ENCODE measurements at places on chromosomes 2 and 18.

- DNase-seq: no peak
These were observed 278.6 kb downstream of the DSC3 start for GRCh38 chr18:30763902-30764350.

GRCh38 chr18:69397096-69397495, 3.6 kb upstream of the DOK6 start:
- no peak for DNase-seq

- no peak for DNase-seq
These were observed 6.6 kb upstream of the PCBP1 start for GRCh38 chr2:70080610-70081200.

DNA sequence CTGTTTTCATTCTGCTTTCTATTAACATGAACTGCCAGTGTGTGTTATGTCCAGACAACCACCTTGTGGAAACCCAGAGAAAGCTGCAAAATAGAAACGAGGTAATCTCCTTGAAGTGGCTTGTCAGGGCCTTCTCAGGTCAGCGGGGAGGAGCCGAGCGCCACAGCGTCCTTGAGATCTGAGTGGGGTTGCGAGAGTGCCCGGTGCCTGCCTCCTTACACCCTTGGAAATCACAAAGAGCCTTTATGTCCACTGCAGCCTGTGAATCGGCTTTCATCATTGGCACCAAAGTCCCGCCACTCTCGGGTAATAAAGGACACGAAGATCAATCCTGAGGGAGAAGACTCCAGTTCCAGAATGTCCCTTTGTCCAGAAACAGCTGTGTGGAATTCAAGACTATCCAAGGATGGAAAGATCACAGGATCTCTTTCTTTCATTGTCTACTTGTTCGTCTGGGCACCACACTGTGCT, 135.2 kb downstream of the HRH4 start:
- DNase-seq: no peak

GRCh38 chr18:39959839-39960238, 1995.2 kb upstream of the PIK3C3 start:
- DNase-seq: no peak

GRCh38 chr18:48106498-48106897, 176.0 kb upstream of the SMAD2 start:
- DNase-seq: no peak

GRCh38 chr2:149488706-149489440, 98.7 kb downstream of the MMADHC start:
- no peak for DNase-seq

DNA sequence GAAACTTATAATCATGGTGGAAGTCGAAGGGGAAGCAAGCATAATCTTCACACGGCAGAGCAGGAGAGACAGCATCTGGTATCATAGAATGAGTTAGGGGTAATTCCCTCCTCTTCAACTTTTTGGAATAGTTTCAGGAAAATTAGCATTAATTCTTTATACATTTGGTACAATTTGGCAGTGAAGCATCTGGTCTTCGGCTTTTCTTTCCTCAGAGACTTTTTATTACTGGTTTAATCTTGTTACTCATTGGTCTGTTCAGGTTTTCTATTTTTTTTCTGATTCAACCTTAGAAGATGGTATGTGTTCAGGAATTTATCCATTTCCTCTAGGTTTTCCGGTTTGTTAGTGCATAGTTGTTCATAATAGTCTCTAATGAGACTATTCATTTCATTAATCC, 39.7 kb upstream of the ABCA12 start:
- DNase-seq: no peak

GRCh38 chr18:23062011-23062410, 73.3 kb upstream of the CABLES1 start:
- no peak for DNase-seq

DNA sequence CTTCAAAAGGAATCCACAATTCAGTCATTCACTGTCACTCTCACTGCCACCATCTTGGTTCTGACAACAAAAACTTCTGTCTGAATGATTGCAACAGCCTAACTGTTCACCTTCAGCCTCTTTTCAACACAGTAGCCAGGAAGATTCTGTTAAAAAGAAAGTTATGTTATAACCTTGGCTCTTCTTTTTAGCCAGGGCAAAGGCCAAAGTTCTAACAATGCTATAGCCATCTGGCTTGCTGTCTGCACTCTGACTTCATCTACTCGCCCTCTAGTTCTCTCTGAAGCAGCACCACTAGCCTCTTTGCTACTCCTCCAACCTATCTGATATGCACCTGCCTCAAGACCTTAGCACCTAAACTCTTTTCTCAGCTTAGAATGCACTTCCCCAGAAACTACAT, 158.5 kb downstream of the ZNF385B start:
- DNase-seq: no peak

GRCh38 chr18:3455090-3455635, 5.2 kb downstream of the TGIF1 start:
- no peak for DNase-seq

DNA sequence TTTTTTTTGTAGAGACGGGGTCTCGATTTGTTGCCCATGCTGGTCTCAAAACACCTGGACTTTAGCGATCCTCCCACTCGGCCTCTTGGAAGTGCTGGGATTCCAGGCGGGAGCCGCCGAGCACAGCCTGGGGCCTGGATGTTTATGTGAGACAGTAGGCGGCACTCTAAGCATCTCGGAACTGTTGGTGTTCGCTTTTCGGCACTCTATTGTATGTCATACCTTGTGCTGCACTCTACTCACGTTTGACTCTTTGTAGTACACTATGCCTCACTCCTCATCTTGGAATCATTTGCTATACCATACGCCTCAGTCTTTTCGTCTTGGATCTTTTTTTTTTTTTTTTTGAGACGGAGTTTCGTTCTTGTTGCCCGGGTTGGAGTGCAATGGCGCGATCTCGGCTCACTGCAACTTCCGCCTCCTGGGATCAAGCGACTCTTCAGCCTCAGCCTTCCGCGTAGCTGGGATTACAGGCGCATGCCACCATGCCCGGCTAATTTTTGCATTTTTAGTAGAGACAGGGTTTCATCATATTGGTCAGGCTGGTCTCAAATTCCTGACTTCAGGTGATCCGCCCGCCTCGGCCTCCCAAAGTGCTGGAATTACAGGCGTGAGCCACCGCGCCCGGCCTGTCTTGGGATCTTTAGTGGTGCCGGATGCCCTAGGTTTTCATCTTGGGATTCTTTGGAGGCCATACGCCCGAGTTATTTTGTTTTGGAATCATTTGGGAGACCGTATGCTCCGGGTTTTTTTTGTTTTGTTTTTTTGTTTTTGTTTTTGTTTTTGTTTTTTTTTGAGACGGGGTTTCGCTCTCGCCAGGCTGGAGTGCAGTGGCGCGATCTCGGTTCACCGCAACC, 24.2 kb upstream of the ZDBF2 start:
- no peak for DNase-seq

DNA sequence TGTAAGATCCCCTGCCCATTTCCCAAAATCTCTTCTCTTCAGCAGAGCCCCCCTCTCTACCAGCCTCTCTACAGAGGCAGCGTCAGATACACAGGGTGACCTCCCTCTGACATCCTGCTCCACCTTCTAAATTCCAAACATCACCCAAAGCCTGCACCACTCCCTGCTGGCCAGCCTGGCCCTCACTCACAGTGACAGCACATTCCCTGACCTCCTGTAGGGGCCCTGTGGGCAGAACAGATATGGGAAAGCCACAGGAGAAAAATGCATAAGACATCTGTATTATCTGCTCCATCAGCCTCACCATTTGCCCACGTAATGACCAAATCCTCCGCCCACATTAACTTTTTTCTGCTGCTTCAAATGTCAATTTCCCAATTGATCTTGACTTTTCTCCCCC, 40.6 kb downstream of the TRABD2A start:
- DNase-seq: no peak

DNA sequence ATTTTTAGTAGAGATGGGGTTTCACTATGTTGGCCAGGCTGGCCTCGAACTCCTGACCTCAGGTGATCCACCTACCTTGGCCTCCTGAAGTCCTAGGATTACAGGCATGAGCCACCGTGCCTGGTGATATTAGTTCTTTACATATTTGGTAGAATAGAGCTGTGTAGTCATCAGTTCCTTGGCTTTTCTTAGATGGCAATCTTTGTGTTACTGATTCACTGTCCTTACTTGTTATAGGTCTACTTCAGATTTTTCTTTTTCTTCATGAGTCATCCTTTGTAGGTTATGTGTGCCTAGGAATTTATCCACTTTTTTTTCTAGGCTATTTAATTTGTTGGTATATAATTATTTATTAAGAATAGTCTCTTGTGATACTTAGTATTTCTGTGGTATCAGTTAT, 30.3 kb upstream of the ZSWIM2 start:
- DNase-seq: no peak

DNA sequence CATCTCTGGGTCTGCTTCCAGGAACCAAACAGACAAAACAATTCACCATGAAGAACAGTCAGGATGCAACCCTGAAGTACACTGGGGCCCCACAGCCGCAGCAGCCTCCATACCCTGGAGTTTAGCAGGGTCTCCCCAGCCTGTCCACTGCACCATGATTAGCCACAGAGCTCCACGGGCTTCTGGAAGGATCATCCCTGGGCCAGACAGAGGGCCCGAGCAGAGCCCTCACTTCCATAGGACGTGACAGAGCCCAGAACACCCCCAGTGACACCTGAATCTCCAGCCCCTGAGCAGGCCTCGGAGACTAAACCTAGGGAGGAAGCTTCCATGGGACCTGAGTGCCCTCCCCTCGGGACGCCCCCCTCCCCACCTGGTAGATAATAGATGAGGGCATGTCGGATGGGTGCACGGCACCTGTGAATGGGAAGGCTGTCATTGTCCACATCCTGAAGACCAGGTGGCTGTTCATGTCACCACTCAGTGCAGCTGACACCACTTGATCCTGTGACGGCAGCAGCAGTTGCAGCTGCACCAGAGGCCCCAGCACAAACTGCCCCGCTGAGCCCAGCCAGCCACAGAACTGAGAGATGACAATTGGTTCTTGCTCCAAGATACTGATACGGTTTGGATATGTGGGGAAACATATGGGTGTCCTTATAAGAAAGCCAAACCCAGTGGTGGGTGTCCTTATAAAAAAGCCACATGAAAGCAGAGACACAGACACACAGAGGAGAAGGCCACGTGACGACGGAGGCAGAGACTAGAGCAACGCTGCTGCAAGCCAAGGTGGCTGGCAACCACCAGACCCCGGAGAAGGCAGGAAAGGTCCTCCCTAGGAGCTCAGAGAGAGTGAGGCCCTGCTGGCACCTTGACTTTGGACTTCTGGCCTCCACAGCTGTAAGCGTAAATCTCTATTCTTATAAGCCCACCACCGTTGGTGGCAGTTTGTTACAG, 23.2 kb downstream of the KIF1A start:
- DNase-seq: no peak

DNA sequence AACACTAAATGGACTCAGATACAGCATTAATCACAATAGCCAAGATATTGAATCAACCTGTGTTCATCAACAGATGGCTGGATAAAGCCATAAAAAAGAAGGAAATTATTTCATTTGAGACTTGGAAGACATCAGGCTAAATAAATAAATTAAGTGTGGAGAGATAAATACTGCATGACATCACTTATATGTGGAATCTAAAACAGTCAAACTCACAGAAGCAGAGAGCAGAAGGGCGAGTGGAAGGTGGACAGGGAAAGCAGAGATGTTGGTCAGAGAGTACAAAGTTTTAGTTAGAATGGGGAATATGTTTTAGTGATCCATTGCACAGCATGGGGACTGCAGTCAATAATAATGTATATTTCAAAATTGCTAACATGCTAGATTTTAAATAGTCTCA, 207.2 kb downstream of the VAPA start:
- no peak for DNase-seq

- no peak for DNase-seq
These were observed 155.5 kb upstream of the CAVIN2 start for GRCh38 chr2:192002418-192002817.

DNA sequence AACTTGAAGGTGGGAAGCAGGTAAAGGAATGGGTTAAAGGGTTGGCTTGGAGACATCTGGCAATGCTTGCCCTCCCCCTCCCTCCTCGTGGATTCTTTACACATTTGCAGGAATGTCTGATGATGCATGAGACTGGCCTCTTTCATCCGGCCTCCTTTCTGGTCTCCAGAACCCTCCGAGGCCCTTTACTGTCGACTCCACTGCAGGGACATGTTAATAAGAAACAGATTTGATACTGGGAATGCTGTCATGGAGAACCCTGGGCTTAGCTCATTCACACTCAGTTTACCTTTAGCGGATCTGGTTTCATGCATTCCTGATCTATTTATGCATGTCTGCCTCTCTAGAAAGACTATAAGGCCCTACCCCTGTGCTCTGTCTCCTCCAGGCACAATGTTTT, 238.7 kb downstream of the TGIF1 start:
- DNase-seq: no peak

GRCh38 chr18:79305911-79306310, 89.8 kb upstream of the NFATC1 start:
- DNase-seq: no peak

- no peak for DNase-seq
These were observed 29.3 kb downstream of the BCL2 start for GRCh38 chr18:63290166-63290820.

- no peak for DNase-seq
These were observed 26.0 kb downstream of the PLEK start for GRCh38 chr2:68391099-68391498.

DNA sequence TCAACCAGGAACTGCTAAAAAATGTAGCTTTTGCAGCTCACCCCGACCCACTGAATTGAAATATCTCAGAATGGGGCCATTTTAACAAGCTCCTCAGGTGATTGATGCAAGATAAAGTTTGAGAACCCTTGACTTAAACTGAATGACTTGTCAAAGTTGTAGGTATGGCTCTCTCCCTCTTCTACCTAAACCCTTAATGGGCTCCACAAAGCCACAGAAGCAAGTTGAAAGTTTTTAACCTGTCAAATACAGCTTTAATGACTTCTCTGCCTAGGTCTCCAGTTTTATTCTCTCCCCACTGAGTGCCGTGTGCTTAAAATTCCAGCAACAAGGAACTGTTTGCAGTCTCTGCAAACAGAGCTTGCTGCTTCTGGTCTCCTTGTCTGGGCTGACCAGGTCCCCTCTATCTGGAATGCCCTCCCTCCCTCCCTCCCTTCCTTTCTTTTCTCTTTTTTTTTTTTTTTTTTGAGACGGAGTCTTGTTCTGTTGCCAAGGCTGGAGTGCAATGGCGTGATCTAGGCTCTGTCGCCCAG, 19.7 kb upstream of the RNF125 start:
- no peak for DNase-seq

DNA sequence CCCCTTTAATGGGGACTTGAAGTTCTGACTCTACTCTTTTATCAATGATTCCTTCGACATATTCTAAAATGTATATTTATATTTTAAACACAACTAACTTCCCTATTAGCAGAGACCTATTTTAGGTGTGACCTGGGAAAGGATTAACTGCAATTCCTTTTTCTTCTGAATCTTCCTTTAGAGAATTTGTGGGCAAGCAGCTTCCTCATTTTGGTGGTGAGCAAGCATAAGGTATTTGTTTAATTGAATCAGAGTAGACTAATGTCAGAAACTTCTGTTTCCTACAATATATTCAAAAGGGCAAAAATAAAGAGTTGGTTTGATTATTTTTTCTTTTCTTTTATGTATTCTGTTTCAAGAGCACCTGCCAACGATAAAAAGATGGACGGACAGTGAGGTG, 237.0 kb downstream of the IKZF2 start:
- DNase-seq: no peak

- DNase-seq: no peak
These were observed 98.2 kb upstream of the SMAD2 start for GRCh38 chr18:48028696-48029095.

- no peak for DNase-seq
These were observed 396.1 kb downstream of the TDRD15 start for GRCh38 chr2:21519821-21520220.

GRCh38 chr2:45808294-45808800, 156.9 kb downstream of the PRKCE start:
- DNase-seq: no peak

All from ovary (tissue), 10 donors.